ENCODE measurements at places on chromosomes 6 and 20.

GRCh38 chr20:54792688-54793087 is 317.3 kb downstream of the DOK5 start:
- DNase-seq, result no peak

DNA sequence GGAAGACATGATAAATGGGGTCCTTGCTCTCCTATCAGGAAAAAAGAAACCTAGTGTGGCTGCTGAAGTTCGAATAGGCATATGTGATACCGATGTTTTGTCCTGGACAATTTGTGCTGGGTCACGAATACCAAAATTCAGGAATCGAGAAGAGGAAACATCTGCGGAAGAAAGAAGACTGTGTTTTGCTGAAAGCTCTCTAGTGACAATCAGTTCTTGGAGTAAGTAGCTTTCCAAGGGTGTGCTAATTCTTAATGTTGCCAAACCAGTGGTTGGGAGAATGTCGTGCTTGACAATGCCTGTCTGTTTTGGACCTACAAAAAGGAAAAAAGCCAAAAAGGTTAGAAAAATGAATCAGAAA is 956.1 kb downstream of the PHF3 start:
- no peak for DNase-seq

DNA sequence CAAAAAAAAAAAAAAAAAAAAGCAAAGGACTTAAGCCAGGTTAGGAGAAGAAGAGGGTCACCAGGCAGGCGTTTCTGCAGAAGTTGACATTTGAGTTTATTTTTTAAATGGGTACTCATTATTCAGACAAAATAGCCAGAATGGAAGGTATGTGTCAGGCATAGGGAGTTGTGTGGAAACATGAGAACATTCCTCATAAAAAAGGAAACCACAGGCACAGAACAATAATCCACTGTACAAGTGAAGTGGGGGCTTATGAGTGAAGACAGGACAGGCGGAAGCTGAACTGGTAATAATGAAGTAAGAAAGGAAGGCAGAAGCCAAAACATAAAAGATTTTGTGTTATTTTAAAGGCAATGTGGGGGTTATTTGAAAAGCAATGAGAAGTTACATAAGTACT is 104.6 kb downstream of the EPB41L2 start:
- no peak for DNase-seq

GRCh38 chr6:156953479-156954146 is 176.4 kb downstream of the ARID1B start:
- no peak for DNase-seq

DNA sequence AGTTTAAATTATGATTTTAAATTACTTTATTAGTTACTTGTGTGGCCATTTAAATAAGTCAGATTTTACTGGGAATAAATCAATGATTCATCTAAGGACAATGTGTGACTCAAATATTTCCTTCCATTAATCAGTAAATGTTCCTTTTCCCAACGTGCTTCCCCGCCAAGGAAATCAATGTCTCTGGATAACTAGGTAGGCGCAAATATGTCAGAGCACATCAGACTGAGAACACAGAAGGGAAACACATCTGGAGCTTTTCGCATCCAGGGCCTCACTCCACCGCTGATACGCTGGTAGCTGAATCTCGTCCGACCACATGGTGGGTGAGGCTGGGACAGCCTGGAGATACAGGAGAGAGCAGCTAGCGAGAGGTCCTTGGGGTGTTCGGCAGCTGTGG is 56.4 kb upstream of the RPS6KA2 start:
- no peak for DNase-seq

GRCh38 chr20:37903317-37904007 is 535 bp downstream of the VSTM2L start:
- DNase-seq, result no peak

DNA sequence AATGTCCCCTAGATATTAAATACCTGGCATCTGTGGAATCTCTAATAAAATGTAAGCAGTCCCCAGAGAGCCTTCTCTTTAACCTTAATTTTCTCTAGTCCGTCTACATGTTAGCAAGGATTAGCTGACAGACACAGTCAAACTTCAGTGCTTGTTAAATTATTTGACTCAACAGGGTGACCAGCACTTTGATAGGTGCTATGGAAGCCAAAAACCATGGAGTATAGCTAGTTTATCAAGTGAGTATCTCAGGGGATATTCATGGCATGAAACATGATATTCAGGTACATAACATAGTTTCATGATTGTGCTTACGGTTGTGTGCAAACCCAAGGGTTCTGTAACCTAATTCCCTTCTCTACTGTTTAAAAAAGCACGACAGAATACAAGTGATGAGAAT is 3.9 kb downstream of the RHAG start:
- no peak for DNase-seq

DNA sequence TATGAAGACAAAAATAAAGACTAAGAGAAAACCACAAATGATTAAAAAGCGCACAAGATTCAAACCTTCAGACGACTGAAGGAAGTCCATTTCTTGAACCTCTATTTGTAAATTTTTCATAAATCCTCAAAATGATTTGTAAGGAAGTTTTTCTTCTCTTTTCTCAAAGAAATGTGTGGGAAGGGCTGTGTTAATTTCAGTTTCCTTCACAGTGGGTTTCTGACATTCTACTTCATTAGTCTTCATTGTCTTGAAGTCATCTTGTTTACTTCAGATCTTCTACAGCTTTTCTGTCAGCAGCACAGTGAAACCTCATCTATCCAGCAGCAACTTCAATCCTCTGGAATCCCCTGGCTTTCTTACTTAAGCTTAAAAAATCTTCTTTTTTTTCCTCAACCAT is 87.6 kb upstream of the MYLIP start:
- DNase-seq, result no peak

DNA sequence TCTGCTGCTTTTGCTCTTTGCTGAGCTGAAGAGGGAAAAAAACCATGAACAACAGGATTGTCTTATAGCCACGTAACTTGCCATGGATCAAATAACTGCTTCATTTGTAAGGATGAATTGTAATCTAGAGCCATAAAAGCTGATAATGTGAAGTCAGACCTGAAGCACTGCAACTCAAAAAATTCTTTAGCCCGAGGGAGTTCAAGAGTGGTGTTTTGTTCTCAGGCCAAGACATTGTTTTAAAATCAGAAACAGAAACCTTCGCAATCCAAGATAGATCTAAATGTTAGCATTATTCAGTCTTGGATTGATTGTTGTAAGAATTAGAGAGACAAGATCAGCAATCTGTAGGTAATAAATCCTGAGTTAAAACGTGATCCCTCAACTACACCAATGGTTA is at the start of gene TRAPPC3L:
Gene TRAPPC3L (minus strand): TSS at position 34 of the 400 bp plus-strand sequence. CDS start 170 bp downstream, outside the sequence.
- DNase-seq, result no peak

DNA sequence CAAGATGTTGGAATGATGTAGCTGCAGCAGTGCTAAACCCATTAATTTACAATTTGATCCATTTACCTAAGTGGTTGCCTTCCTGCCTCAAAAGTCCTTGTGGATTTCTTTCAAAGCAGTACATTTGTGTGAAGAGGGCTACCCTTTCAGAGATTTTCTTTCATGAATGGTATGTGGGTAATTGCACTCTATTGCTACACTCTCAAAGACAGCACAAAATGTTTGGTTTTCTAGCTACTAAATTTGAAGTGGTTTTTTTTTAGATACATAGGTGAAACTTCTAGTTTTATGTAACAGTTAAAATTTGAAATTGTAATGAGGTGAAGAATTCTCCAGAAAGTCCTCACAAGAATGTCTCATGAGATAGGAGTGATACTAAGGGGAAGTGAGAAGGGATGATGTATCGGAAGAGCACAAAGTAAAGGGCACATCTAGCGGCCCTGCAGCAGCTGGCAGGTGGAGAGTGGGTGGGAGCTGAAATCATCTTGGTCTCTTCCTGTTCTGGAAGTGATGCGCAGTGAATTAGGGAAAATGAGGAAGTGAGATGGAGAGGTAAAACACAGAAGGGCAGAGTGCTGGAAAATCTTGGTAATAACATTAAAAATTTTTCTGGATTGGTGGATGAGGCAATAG is 236.8 kb upstream of the MAN1A1 start:
- DNase-seq, result no peak
